AG04450 (cell line): ENCODE measurements at places on chromosomes 11 and 22. TPM values are rescaled to one million over a fixed set of nuclear protein-coding genes. Genes with fewer than 3 reads are reported as not detected.

CRYBB1 gene
- polyA plus RNA-seq: not detected in 2 replicates

ABCC8 gene
- not detected in 2 replicates for polyA plus RNA-seq

SMC1B gene
- polyA plus RNA-seq: not detected in 2 replicates

CECR2 gene
- not detected in 2 replicates for polyA plus RNA-seq

SLC22A9 gene
- not detected in 2 replicates for polyA plus RNA-seq

PEX16 gene
- polyA plus RNA-seq: 16.0 and 18.8 TPM in 2 replicates

PLEKHB1 gene
- polyA plus RNA-seq: 0.61 and 0.78 TPM in 2 replicates

CCDC82 gene
- 11.9 and 20.4 TPM in 2 replicates for polyA plus RNA-seq

SESN3 gene
- polyA plus RNA-seq: 2.8 and 4.2 TPM in 2 replicates

GPR83 gene
- polyA plus RNA-seq: 0.02 and 0.04 TPM in 2 replicates

SCUBE1 gene
- polyA plus RNA-seq: not detected in 2 replicates

MAP6 gene
- 1.5 TPM in 2 replicates for polyA plus RNA-seq

EHF gene
- 0.05 and 0.07 TPM in 2 replicates for polyA plus RNA-seq

APOC3 gene
- polyA plus RNA-seq: not detected in 2 replicates

SLC5A4 gene
- not detected in 2 replicates for polyA plus RNA-seq

CTTN gene
- 180 and 192 TPM in 2 replicates for polyA plus RNA-seq

OR2D2 gene
- 0.09 TPM in 1 of 2 replicates, not detected in the other for polyA plus RNA-seq

UPK3A gene
- not detected in 2 replicates for polyA plus RNA-seq

TESMIN gene
- polyA plus RNA-seq: 0.79 TPM in 2 replicates

KREMEN1 gene
- 5.9 and 7.5 TPM in 2 replicates for polyA plus RNA-seq

OR2AG1 gene
- polyA plus RNA-seq: not detected in 2 replicates

MPZL3 gene
- 0.06 and 0.07 TPM in 2 replicates for polyA plus RNA-seq

OR8A1 gene
- polyA plus RNA-seq: not detected in 2 replicates

APOL1 gene
- polyA plus RNA-seq: 3.8 and 4.8 TPM in 2 replicates

FAM181B gene
- polyA plus RNA-seq: not detected in 2 replicates

CFAP300 gene
- polyA plus RNA-seq: 2.3 and 3.4 TPM in 2 replicates

MUC2 gene
- not detected in 2 replicates for polyA plus RNA-seq

TRIM29 gene
- polyA plus RNA-seq: 0.07 TPM in 1 of 2 replicates, not detected in the other

OR10A6 gene
- 0.04 and 0.05 TPM in 2 replicates for polyA plus RNA-seq

NDUFV1 gene
- polyA plus RNA-seq: 79.5 and 89.9 TPM in 2 replicates

SGSM1 gene
- polyA plus RNA-seq: not detected in 2 replicates

MS4A4A gene
- polyA plus RNA-seq: not detected in 2 replicates

ABCG4 gene
- polyA plus RNA-seq: 0.21 and 0.30 TPM in 2 replicates

ADM2 gene
- polyA plus RNA-seq: 3.1 and 3.6 TPM in 2 replicates

MUC6 gene
- polyA plus RNA-seq: not detected in 2 replicates

OR5AP2 gene
- not detected in 2 replicates for polyA plus RNA-seq

XKR3 gene
- not detected in 2 replicates for polyA plus RNA-seq
